Chondrocyte (in vitro differentiated cells): ENCODE measurements at places on chromosomes 1 and 21.

DNA sequence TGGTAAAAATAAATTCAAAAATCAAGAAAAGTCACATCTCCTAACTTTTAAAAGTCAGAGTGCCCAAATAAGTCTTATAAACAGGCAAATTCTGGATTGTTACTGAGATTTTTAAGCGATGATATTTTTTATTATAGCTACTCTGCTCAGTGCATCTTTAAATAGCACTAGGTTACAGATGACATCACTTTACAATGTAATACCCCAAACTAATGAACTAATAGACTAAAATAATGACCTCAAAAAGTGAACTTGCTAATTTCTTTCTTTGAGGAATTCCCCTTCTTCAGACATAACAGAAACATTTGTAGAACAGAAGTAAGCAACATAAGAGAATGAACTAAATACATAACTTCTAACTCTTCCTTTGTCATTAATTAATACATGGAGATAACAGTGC lies 33.0 kb upstream of the ACTA1 start:
- no peak for DNase-seq
- H3K36me3 ChIP-seq: peaks cover 39% of the 10 kb centered on the region
- no peak overlapping the region for H3K4me3 ChIP-seq
- H3K27me3 ChIP-seq: no peaks in the 10 kb centered on the region
- no peaks in the 10 kb centered on the region for H3K4me1 ChIP-seq

DNA sequence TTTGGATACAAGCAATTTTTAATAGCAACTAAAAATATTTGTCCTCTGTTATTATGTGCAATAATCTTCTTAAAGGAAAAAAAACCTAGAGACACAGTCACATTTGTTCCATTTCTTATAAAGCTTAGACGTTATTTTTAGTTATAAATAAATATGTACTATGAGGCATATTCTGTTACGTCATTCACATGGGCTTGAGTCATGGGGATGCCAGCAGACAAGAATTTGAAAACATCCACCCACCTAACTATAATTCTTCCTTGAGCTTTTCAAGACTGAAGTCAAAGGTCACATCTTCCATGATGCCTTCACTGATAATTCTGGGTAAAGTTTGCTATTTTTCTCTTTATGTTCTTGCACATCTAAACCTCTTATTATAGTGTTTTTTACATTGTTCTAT lies 268.8 kb downstream of the KCTD3 start:
- H3K36me3 ChIP-seq: no peaks in the 10 kb centered on the region
- H3K27ac ChIP-seq: no peak overlapping the region
- DNase-seq: no peak

GRCh38 chr21:32826329-32827167 lies 55.0 kb upstream of the PAXBP1 start:
- DNase-seq: no peak
- no peak overlapping the region for H3K4me3 ChIP-seq
- peaks cover 19% of the 10 kb centered on the region for H3K27me3 ChIP-seq
- H3K27ac ChIP-seq: no peak overlapping the region
- no peaks in the 10 kb centered on the region for H3K36me3 ChIP-seq
- no peaks in the 10 kb centered on the region for H3K4me1 ChIP-seq

DNA sequence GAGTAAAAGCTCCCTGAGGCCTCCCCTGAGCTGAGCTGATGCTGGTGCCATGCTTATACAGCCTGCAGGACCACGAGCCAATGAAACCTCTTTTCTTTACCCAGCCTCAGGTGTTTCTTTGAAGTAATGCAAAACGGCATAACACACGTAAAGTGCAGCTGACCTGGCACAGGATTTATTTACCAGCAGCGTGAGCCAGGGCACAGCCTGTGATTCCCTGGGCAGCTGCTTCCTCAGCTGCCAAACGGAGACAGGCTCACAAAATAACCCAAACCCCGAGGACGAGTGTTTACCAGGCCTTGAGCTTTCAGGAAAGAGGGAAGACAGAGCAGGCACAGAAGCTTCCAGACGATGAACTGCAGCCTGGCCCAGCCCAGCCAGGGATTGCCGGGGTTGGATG lies 120.6 kb upstream of the ARHGEF16 start:
- H3K27me3 ChIP-seq: peaks cover 5% of the 10 kb centered on the region
- no peak for DNase-seq
- H3K4me3 ChIP-seq: no peak overlapping the region
- H3K4me1 ChIP-seq: peaks cover 16% of the 10 kb centered on the region
- H3K36me3 ChIP-seq: peaks cover 2% of the 10 kb centered on the region

- no peak for DNase-seq
- no peaks in the 10 kb centered on the region for H3K4me1 ChIP-seq
- H3K27me3 ChIP-seq: no peaks in the 10 kb centered on the region
- H3K4me3 ChIP-seq: no peak overlapping the region
These were observed 343.4 kb downstream of the HHIPL2 start for GRCh38 chr1:222204475-222204874.
